ENCODE measurements at places on chromosomes 5 and 9.

GRCh38 chr5:174326372-174326771, 280.9 kb downstream of the NSG2 start:
- no peak for DNase-seq

- DNase-seq: no peak
These were observed 5.0 kb upstream of the IRX4 start for GRCh38 chr5:1887588-1888360.

- no peak for DNase-seq
These were observed 3.2 kb upstream of the BAAT start for GRCh38 chr9:101387871-101388506.

GRCh38 chr5:56763711-56764466, 51.5 kb upstream of the MAP3K1 start:
- no peak for DNase-seq

GRCh38 chr5:72472031-72472430, 35.2 kb downstream of the ZNF366 start:
- no peak for DNase-seq

Measured in hypothalamus (tissue), 51 donors.